ENCODE measurements at places on chromosomes 2 and 18.

DNA sequence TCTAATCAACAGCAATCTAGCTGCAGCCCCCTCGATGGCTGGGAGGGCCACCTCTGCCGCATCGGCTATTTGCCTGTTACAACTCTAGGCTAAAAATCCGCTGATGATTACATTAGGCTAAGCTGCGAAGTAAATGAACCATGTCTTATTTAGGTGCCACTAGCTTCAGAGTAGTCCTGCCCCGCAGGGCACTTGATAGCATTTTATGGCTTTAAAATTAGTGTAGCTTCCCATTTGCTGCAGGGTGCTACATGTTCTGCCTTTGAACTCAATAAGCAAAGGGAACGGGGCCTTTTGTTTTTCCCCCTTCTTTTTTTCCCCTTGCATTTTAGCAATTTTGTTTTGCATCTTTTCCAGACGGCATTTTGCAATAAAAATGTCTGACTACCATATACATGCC is 270.2 kb downstream of the GBX2 start:
- DNase-seq, result no peak

GRCh38 chr18:9594823-9595596 is 19.3 kb downstream of the PPP4R1 start:
- no peak for DNase-seq

- no peak for DNase-seq
These were observed 35.2 kb downstream of the E2F6 start for GRCh38 chr2:11430729-11431128.

DNA sequence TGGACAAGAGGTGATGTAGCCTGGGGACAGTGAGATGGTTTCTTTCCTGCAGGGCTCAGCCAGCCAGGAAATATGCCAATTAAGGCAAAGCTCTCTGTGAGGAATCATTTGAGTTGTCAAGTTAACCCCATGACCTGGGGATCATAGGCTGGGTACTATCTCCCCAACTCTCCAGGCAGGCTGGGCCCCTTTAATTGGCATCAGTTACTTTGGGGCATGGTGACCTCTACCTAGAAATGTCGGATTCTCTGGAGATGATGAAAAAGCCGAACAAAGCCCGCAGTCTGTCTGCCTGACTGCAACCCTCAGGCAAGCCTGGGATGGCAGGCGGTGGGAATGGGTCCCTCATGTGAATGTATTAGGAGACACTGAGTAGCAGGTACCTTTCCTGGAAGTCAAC is 193.5 kb upstream of the SMAD2 start:
- no peak for DNase-seq

DNA sequence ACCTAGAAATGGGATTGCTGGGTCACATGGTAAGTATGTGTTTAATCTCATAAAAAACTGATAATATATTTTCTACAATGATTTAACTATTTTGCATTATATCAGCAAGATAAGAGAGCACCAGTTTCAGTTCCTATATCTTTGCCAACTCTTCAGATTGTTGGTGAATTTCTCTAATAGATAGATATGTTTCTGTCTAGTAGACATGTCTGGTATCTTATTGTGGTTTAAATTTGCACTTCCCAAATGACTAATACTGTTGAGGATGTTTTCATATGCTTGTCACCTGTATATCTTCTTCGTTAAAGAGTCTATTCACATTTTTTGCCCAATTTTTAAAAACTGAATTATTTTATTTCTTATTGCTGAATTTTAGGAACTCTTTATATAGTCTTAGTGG is 113.8 kb upstream of the UXS1 start:
- DNase-seq, result no peak

DNA sequence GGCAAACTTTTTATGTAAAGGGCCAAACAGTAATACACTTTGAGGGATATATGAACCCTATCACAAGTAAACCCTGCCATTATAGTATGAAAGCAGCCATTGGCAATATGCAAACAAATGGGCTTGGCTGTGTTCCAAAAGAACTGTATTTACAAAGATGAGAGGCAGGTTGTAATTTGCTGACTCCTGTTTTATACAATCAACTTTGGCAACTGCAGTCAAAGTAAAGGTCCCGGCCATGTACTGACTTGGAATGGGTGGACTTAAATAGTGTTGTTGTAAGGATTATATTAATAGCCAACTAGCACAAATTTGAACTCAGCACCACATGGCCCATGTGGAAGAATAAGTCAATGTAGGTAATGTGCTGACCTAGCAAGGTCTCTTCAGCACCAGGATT is 223.4 kb downstream of the WDPCP start:
- DNase-seq, result no peak

- DNase-seq, result no peak
These were observed 17.3 kb upstream of the FHL2 start for GRCh38 chr2:105416156-105416555.

GRCh38 chr2:234491897-234492296 is 5.0 kb downstream of the ARL4C start:
- peak; percentile 38 for DNase-seq

- no peak for DNase-seq
These were observed 61.6 kb upstream of the NCOA1 start for GRCh38 chr2:24429197-24430074.

DNA sequence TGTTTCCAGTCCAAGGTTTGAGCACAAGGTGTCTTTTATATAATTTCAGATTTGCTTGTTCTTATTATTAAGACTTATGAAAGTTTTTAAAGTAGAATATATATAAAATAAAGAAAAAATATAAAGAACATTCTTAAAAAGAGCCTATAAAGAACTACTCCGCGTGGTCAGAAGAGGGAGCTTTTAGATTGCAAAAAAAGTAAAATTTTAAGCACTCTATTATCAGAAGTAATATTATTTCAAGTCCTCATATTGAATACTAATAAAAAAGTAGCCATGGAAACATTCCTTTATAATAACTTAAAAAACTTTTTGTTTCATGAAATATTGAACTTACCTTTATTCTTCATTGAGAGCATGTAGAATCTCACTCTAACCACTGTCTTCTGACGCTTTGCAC is 51.4 kb downstream of the LINC00305 start:
- DNase-seq, result no peak

- no peak for DNase-seq
These were observed 203.7 kb downstream of the SETBP1 start for GRCh38 chr18:44884431-44884830.

DNA sequence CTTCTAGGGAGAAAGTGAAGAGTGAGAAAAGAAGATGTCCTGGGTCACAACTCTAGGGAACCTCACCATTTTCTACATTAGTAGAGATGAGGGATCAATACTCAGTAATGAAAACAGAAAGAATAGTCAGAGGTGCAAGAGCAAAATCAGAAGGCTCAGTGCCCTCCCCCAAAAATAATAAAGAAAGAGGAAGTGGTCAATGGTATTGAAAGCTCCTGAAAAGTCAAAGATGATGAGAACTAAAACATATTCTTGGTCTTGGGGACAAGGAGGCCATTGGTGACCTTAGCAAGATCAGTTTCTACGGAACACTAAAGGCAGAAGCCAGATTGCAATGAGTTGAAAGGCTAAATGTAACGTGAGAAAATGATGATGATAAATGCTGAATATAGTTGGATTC is 24.5 kb upstream of the MYO1B start:
- no peak for DNase-seq

- DNase-seq, result no peak
These were observed 25.4 kb downstream of the ZFP36L2 start for GRCh38 chr2:43201016-43201415.

DNA sequence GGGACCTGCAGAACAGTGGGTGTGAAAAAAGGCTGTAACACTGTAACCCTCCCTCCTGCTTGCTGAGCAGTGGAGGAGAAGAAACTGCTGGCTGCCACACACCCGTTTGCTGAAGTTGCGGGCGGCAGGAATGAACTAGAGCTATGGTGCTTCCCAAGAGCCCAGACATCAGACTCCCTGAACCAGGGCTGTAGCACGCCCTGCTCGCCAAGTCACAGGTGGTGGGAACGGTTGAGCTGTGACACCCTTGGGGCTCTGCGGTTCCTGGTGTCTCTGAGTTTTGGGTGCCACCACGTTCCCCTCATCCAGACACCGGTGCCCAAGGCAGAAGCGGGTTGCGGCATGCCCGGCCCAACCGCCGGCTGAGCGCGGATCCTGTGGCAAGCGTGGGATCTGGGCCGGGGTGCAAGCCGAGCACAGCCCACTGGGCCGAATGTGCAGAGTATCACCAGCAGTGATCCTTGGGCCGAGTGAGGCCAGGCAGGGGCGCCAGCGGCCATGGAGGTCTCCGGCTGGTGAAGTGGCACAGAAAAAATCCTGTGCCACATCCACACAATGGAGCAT is 15.0 kb upstream of the ADI1 start:
- DNase-seq, result no peak

DNA sequence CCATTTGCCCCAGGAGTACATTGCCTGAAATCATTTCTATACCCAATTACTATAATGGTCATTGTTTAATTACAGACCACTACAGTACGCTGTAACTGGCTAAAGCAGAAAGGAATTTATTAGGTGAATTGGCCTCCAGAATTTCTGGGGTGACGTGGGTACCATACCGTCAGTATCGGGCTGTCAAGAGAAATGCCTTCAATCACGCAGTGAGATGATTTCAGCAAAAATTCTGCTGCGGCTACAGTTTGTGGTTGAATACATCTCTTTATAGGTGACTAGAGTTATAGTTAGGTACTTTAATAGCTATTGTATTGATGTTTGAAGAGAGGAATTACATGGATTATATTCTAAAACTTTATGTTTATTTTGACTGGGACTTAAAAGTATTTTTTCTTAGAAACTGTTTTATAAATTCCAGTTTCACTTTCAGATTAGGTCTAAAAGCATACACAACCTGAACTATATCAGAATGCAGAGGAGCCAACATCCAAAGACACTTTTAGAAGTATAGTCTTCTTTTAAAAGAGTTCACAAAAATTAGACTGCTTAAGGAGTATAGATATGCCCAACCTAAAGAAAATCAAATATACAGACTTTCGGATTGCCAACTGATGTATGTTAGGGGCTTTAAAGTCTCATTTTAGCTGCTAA is 128.4 kb downstream of the TTC27 start:
- DNase-seq, result no peak

DNA sequence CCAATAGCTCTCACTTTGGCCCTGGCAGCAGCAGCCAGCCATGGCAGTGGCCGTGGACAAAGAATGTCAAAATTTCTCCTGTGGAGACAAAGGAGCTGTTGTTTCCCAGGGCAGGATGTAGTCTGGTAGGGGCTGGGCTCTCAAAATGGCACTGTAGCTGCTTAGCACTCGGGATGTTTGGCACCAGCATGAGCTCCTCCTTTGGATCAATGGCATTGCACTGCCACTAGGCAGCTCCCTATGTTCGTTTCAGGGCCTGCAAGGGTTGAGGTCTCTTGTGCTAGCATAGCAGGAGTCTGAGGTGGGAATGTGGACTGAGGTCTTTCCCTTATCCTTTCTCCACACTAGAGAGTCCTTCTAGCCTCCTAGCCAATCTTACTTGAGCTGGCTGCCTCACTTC is 948.8 kb upstream of the FAM98A start:
- DNase-seq, result no peak

GRCh38 chr18:22790545-22791309 is 142.4 kb upstream of the RBBP8 start:
- no peak for DNase-seq

- DNase-seq, result no peak
These were observed 10.4 kb downstream of the STK17B start for GRCh38 chr2:196160946-196161345.

GRCh38 chr2:9394816-9395215 is 28.5 kb downstream of the ITGB1BP1 start:
- no peak for DNase-seq

- no peak for DNase-seq
These were observed 244.1 kb downstream of the BCL11A start for GRCh38 chr2:60309336-60309735.

GRCh38 chr2:68516051-68516955 is 48.9 kb downstream of the APLF start:
- DNase-seq, result no peak

DNA sequence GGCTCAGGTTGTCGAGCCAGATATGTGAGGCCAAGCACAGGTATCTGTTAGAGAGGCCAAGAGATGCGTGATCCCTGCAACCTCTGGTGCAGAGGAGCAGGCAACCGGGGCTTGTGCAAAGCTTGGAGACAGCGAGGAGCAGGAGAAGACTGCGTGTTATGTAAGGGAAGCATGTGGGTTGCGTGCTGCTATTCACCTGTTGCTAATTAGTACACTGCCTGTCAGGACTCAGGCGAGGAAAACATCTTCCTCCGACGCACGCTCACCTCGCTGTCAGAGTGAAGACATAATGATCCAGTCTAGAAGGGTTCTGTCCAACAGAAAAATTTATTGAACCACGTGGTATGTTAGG is 102.5 kb downstream of the HNRNPLL start:
- DNase-seq, result no peak

GRCh38 chr2:216636551-216637450 is 3.6 kb downstream of the IGFBP2 start:
- DNase-seq, result no peak

- no peak for DNase-seq
These were observed 6.7 kb upstream of the COMMD1 start for GRCh38 chr2:61898810-61899209.

- DNase-seq, result no peak
These were observed 9.0 kb upstream of the MATN3 start for GRCh38 chr2:20021405-20022009.

- DNase-seq, result no peak
These were observed 172.2 kb upstream of the ID2 start for GRCh38 chr2:8509621-8510020.

- no peak for DNase-seq
These were observed 109.1 kb downstream of the DDX1 start for GRCh38 chr2:15700599-15701340.

DNA sequence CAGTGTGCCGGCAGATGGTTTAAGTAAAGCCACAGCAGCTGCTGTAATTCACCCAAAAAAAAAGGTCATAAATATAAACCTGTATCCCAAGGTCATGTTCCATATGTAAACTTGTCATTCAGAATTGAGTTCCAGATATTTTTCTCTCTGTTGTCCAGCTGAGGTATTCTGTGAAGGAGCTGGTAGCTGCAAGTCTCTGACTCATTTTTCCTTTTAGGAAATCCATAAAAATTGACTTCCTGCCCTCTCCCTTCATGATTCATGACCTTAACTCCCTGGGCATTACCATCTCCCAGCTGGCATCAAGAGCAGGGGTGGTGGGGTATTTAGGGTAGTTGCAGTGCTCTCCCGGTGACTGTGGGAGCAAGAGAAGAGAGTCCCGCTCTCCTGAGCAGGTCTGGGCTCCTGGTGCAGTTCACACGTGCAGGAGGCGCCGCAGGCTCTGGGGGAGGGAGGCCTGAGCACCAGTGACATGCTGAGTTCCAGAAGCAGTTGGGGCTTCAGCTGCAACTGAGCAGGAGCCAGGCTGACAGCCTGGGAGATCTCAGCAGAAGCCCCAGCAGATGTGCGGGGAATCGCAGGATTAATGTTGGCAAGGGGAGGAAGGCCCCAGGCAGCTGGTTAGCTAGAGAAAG is 192.6 kb downstream of the MGAT5 start:
- no peak for DNase-seq

GRCh38 chr18:75135158-75135725 is 73.7 kb downstream of the PTGR3 start:
- DNase-seq, result no peak

DNA sequence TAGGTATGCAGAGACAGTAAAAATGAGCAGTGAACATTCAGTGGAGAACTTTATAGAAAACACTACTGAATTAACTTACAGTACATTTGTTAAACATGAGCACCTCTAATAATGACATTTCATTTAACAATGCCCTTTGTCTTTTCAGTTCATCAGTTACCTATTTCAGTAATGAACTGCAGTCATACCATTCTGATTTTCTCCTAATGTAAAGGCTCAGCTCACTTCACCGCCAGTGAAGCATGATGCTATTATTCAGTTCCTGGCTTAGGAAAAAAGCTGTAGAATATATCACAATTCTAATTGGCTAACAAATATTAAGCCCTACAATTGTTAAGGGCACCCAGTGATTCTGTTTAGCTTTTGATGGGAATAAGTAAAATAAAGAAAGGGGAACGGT is 37.1 kb upstream of the CCDC93 start:
- no peak for DNase-seq
